ENCODE measurements at places on chromosomes 7 and 10. TPM values are rescaled to one million over a fixed set of nuclear protein-coding genes. Genes with fewer than 3 reads are reported as not detected.

Gene SFTPA1
- total RNA-seq, result 9.6 TPM

Gene EBLN1
- total RNA-seq, result not detected

Gene CCL24
- not detected for total RNA-seq

Gene C10orf53
- total RNA-seq, result not detected

Gene SRI
- total RNA-seq, result 36.4 TPM

Gene GPR15LG
- total RNA-seq, result not detected

Gene TMEM178B
- 1.5 TPM for total RNA-seq

Gene SLC25A40
- total RNA-seq, result 7.1 TPM

Gene SFRP4
- 2.2 TPM for total RNA-seq

Gene H2BK1
- not detected for total RNA-seq

Gene POM121C
- total RNA-seq, result 25.8 TPM

Gene NUP205
- total RNA-seq, result 8.7 TPM

Gene ANKRD1
- 2.3 TPM for total RNA-seq

Gene TSPAN12
- 8.3 TPM for total RNA-seq

All from pancreas (tissue), 10 donors.